ENCODE measurements at places on chromosomes 12 and 14. TPM values are rescaled to one million over a fixed set of nuclear protein-coding genes. Genes with fewer than 3 reads are reported as not detected.

OASL gene
- total RNA-seq, result 1.1 TPM

MYL2 gene
- total RNA-seq, result 0.39 TPM

FITM1 gene
- 2.6 TPM for total RNA-seq

LRRC43 gene
- total RNA-seq, result not detected

SINHCAF gene
- 129 TPM for total RNA-seq

TMTC1 gene
- total RNA-seq, result not detected

MIPOL1 gene
- total RNA-seq, result 0.07 TPM

ABCC9 gene
- total RNA-seq, result not detected

ACOT6 gene
- total RNA-seq, result not detected

RTL1 gene
- total RNA-seq, result not detected

SLC4A8 gene
- 3.2 TPM for total RNA-seq

A2M gene
- total RNA-seq, result not detected

RIC8B gene
- 14.8 TPM for total RNA-seq

POTEM gene
- total RNA-seq, result 0.17 TPM

CMA1 gene
- not detected for total RNA-seq

STX2 gene
- total RNA-seq, result 19.8 TPM

BCL2L2 gene
- 12.9 TPM for total RNA-seq

ACSS3 gene
- total RNA-seq, result not detected

GLT8D2 gene
- not detected for total RNA-seq

CCDC88C gene
- total RNA-seq, result 197 TPM

KITLG gene
- not detected for total RNA-seq

OR4E2 gene
- total RNA-seq, result not detected

POU6F1 gene
- total RNA-seq, result 62.6 TPM

IFNG-AS1 gene
- 19.0 TPM for total RNA-seq

HOXC5 gene
- total RNA-seq, result not detected

CELA1 gene
- not detected for total RNA-seq

PIWIL1 gene
- total RNA-seq, result not detected

PLEKHG7 gene
- 23.2 TPM for total RNA-seq

KCNA1 gene
- not detected for total RNA-seq

IRAK3 gene
- total RNA-seq, result 3.9 TPM

FGD6 gene
- 7.3 TPM for total RNA-seq

COPZ1 gene
- 72.1 TPM for total RNA-seq

DDX54 gene
- total RNA-seq, result 101 TPM

FOXA1 gene
- total RNA-seq, result not detected

DBX2 gene
- total RNA-seq, result not detected

SDSL gene
- total RNA-seq, result 1.1 TPM

SERPINA9 gene
- 0.74 TPM for total RNA-seq

TTC7B gene
- 2.1 TPM for total RNA-seq

PIK3C2G gene
- not detected for total RNA-seq

MYF6 gene
- total RNA-seq, result not detected

KRT1 gene
- not detected for total RNA-seq

MUCL1 gene
- total RNA-seq, result not detected

BLTP3B gene
- 27.4 TPM for total RNA-seq

PDZRN4 gene
- total RNA-seq, result not detected

NFKBIA gene
- 308 TPM for total RNA-seq

AHNAK2 gene
- not detected for total RNA-seq

PYGL gene
- 0.49 TPM for total RNA-seq

NINJ2 gene
- total RNA-seq, result 2.9 TPM

Data from B cell (primary cell).